Stimulated activated CD4-positive, alpha-beta T cell treated with anti-CD3 and anti-CD28 coated beads, TNF-alpha, amount 100 ng/mL, for 48 hours (primary cell): ENCODE measurements at places on chromosomes 2 and 18.

DNA sequence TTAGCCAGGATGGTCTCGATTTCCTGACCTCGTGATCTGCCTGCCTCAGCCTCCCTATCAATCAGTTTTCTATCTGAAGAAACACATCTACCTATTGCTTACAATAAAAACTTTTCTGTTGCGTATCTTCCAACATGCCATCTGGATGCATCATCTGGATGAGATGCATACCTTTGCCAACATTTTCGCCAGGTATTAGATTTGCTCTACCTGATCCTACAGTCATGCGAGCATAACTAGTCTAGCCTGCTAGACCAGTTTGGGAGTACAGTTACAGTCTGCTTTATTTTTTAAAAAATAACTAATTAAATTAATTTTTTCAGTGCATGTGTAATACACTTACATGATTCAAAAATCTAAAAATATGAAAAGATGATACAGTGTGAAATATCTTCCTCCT lies 334.0 kb upstream of the MEX3C start:
- DNase-seq: no peak

- no peak for DNase-seq
Measured at GRCh38 chr2:160561551-160562295, 68.1 kb upstream of the RBMS1 start.

- DNase-seq: no peak
Measured at GRCh38 chr18:8742387-8743361, 37.3 kb downstream of the MTCL1 start.

GRCh38 chr2:191813943-191814342 lies 32.9 kb downstream of the CAVIN2 start:
- DNase-seq: no peak

DNA sequence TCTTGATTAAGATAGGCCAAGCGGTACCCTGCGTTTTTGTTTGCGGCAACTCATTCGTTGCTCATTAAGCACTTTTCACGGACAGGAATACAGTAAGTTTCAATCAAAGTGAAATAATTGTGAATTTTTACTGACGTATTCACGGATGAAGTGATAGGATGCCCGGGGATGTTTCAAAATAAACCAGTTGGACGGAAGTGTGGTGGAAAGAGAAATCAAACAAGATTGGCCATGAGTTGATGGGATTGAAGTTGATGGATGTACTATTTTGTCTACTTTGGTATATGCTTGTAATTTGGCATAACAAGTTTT lies 481 bp downstream of the TMEM177 start:
- DNase-seq: no peak

DNA sequence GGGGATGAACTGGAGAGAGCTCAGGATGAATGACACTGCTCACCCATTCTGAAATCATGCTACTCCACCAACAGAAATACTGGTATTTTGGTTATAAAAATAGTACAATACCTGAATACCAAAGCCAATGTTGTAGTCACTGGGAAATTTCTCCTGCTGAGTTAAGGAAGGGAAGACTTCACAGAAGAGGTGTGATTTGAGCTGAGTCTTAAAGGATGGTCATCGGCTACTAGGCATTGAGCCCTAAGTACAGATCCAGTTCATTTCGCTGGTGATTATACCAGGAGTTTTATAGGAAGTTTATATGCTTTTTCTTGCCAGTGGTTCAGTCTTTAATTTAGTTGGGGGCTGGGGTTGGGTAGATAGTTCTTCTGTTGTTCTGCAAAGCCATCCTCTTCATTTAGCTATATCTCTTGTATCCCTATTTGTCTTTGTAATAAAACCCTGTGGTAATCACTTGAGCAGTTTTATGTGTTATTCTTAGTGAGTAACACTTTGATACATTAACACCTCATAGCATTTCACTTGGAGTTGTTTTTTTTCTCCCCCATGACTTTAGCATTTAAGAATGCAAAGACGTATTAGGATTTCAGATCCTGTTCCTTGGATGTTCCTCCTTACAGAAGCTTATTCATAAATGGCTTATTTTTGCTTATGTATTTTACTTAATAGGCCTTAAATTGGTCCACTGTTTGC lies 239.9 kb upstream of the FOSL2 start:
- no peak for DNase-seq

DNA sequence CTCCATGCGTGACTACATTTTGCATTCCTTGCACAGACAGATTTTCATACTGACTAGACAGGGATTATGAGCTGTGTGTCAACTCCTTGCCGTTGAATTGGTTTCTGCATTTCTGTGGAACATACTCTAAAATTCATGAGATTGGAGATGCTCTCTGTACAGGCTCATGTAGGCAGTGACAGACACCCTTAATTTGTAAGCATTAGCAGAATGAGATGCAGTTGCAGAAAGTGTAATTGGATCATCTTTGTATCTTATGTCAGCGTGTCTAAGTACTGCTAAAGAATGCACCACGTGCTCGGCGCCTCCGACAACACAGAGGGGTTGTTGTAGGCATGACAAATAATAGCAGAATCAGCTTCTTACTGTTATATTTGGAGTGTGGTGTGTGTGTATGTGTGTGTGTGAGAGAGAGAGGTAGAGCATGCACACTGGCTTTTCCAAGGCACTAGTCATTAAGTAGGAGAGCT lies 212.4 kb downstream of the CMPK2 start:
- DNase-seq: no peak

DNA sequence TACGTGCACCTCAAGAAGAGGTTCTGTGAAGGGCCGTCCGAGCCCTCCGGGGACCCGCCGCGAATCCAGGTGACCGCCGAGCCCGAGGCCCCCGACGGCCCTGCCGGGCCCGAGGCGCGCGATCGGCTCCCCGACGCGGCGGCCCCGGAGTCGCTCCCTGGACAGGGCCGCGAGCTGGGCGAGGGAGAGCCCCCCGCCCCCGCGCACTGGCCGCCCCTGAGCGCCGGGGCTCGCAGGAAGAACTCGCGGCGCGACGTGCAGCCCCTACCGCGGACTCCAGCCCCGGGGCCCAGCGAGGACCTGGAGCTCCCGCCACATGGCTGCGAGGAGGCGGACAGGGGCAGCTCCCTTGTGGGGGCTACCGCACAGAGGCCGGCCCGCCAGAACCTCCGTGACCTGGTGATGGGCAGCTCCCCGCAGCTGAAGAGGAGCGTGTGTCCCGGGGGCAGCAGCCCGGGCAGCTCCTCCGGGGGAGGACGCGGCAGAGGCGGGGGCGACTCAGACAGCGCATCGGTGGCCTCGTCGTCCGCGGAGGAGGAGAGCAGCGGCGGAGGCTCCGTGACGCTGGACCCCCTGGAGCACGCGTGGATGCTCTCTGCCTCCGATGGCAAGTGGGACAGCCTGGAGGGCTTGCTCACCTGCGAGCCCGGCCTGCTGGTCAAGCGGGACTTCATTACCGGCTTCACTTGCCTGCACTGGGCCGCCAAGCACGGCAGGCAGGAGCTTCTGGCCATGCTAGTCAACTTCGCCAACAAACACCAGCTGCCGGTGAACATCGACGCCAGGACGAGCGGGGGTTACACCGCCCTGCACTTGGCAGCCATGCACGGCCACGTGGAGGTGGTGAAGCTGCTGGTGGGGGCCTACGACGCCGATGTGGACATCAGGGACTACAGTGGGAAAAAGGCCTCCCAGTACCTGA lies 812 bp downstream of the SOWAHC start:
- no peak for DNase-seq

DNA sequence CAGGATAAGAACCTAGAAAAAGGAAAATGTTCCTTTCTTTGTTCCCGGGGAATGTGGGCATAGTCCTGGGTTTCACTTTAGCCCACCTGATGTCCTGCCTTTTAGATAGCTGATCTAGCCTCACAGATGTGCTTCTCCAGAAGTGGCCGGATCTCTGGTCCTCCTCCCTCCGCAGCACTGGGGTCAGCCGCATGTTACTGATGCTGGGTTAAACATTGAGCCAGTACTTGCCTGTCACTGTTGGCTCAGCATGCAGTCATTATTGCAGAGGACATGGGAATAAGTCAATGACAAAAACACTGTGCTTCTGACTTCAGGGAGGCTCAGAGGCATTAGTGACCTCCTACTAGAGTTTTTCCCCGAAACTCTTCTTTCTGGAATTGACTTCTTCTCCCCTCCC lies 27.6 kb downstream of the NCK2 start:
- DNase-seq: no peak

- no peak for DNase-seq
Measured at GRCh38 chr18:25164211-25164847, 187.6 kb downstream of the ZNF521 start.

DNA sequence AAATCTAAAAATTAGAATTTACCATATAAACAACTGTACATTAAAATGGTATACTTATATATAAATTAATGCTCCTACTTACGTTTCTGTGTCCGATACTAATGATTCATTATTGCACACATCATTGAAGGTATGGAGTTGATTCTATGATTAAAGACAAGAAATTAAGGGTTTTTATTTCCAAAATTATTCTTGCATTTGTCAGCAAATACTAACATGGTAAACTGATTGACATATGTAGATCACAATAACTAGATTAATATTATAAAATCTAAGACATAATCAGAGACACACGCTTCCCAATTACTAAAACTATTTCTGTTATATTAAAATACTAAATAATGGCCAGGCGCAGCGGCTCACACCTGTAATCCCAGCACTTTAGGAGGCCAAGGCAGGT lies 92.6 kb downstream of the USP34 start:
- no peak for DNase-seq

- DNase-seq: no peak
Measured at GRCh38 chr2:200809506-200810251, 2.0 kb upstream of the BZW1 start.

DNA sequence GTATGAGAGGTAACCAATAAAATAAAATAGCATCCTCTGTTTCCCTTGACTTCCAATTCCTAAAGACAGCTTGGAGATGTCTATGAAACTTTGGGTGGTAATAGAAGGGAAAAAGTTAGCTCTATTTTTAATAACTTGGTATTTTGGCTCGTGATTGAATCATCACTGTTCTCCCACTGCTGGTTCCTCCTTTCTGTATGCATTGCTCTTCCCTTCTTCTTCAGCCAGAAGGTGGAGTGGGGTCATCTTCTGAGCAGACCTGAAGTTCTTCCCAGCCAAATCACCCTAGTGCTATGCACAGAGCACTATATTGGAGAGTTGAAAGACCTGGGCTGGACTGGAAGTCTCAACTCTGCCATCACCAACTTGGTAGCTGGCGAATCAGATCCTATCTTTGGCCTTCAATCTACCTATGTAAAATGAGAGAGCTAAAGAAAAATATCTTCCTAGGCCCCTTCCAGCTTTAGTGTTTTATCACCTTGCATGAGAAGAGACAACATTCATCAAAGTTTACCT lies 54.1 kb downstream of the CPO start:
- DNase-seq: no peak

GRCh38 chr18:22783662-22784076 lies 149.5 kb upstream of the RBBP8 start:
- DNase-seq: no peak

GRCh38 chr2:240760121-240760520 lies 59.9 kb downstream of the KIF1A start:
- DNase-seq: no peak

DNA sequence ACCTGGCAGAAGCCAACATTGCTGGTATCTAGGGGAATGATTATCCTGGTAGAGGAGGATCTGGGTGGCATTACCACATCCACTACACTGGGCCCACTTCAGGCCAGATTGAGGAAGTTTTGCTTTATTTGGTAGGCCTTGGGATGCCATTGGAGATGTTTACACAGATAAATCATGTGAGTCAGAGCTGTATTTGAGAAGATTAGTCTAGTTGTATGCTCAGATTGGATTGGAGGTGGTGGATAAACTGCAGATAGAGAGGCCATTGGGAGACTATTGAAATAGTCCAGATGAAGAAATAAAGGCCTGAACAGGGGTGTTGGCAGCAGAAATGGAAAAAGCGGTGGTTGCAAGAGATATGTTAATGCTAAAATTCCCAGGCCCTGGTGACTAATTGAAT lies 81.5 kb downstream of the EFEMP1 start:
- no peak for DNase-seq

DNA sequence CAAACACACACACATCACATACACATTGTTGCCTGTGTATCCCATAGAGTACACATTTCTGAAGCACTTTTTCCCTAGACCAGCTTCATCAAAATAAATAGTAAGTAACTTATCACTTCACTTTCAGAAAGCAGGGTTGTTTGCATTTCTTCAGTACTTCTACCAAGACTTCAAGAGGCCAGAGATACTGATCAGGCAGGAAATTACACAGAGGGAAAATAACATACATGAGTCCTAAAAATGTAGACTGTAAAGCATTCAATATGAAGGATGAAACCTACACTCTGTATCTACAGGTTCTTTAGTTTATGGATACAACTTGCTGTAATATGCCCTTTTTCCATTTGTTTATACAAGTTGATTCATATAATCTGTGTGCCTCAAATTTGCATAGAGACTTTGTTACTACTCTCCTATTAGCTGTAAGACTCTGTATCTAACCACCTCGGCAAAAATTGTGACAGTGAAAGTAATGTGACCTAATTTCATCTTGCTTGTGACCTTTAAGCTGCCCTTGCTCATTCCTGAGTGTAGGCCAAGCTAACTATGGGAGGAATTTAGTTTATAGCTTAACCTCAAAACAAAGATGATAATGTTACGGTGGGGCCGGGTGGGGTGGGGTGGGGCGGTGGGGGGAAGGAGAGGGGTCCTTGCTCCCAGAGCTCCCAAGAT lies 228.9 kb upstream of the SPOPL start:
- no peak for DNase-seq

GRCh38 chr18:26071725-26072124 lies 18.7 kb downstream of the SS18 start:
- DNase-seq: no peak

DNA sequence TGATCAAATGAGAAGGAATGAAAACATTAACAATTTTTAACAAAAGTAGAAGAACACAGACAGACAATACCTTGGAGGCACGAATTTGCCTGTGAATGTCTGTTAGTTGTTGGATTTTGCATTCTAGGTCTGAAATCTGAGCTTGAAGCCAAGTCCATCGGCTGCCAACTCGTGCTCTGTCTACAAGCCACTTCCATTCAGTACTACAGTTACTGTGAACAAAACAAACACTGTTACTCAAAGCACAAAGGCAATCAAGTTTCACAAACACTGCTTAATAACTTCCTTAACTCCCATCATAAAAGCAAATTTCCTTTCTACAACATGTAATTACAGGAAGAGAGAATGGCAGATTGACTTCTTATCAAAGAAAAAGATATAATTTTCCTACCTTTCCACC lies 42.2 kb downstream of the KANSL1L start:
- no peak for DNase-seq

DNA sequence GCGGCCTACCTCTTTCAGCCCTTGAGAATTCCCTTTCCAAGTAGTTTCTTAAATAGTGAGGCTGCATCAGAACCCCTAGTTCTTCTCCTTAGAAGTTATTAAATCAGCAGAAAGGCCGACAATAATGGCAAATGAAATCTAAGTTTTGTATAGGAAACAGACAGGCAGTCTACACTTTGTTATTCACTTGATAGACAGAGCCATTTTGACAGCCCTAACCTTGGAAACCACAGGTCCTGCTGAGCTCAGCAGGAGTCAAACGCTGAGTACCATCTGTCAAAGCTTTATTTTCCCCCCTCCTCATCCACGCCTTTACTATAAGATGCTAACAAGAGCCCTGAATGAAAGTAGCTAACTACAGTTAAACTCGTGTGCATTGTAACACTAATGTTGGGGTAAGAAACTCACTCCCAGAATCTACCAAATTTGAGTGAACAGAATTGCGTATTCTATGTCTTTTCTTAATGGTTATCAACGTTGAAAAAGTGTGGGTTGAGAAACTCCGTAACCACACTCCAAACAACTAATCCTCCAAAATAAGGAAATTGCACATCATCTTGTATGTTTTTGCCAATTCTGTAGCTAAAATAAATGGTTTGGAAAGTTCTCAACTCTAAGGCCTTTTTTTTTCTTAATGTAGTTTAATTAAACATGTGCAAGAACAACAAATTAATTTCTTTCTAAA lies 90.6 kb upstream of the EFEMP1 start:
- DNase-seq: no peak

- DNase-seq: no peak
Measured at GRCh38 chr2:105912081-105912480, 167.4 kb downstream of the NCK2 start.
